ENCODE measurements at places on chromosomes 5 and 9.

- no peak for DNase-seq
Observed at GRCh38 chr5:113896789-113897188, 383.3 kb downstream of the YTHDC2 start.

DNA sequence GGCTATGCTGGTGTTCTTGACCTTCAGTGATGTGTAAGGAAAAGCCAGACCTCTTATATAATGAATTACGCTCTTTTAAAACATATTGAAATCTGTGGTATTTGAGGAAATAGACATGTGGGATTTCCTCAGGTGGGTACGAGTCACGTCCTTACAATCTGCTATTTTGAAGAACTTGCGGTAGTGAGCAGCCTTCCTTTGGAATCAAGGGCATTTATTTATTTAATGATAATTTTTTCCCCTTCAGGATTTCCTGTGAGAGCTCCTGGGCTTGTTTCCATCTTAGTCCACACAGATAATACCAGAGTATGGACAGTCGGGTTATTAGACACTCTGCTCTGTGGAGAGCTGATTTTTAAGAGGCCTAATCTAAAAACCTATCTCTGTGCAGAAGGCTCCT is 167.9 kb downstream of the ARHGEF28 start:
- no peak for DNase-seq

DNA sequence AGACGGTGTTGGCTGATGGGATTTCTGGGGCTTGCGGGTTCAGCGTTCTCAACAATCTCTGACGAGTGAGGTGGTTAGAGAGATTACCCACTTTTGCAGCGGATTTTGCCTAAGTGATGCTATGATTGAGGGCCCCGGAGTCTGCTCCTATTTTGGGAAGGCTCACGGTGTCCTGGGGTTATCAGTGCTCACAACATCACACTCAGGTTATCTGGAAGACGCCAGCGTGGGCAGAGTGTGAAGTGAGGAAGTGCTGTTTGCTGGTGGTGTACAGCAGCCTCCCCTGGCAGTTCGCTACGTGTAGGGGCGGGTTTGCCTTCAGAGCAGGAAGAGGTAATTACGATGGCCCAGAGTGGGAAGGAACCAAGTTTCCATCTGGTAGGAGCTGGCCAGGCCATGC is 341.2 kb upstream of the IRX2 start:
- no peak for DNase-seq

DNA sequence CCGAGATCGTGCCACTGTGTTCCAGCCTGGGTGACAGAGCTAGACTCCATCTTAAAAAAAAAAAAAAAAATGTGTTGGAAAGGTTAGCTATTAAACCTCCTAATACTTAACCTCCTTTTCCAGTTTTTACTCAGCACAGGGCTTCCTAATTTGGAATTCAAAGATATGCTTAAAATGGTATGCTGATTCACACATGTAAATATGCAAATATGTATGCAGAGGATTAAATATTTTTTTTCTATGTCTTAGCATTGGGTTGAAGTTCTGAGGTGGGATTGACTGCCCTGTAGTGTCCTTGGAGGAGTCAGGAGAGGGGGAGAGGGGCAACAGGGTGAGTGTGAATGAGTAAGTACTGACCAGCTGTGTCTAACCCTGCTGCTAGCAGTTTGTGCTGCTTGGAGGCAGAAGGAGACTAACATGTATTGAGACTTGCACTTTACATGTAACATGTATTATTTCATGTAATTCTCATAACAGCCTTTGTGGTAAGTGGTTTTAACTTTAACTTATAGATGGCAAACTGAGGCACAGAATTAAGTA is 63.2 kb downstream of the SLC44A1 start:
- DNase-seq: no peak

- peak; percentile 53 for DNase-seq
Observed at GRCh38 chr5:176658007-176658599, 10.8 kb downstream of the TSPAN17 start.

GRCh38 chr5:143645356-143645755 is 166.6 kb upstream of the HMHB1 start:
- no peak for DNase-seq

GRCh38 chr5:55851675-55851979 is 470 bp downstream of the IL31RA start:
- DNase-seq: no peak

GRCh38 chr5:116532762-116533525 is 41.7 kb downstream of the SEMA6A start:
- no peak for DNase-seq

- DNase-seq: no peak
Observed at GRCh38 chr5:29162297-29162696, 2031.2 kb upstream of the CDH6 start.

DNA sequence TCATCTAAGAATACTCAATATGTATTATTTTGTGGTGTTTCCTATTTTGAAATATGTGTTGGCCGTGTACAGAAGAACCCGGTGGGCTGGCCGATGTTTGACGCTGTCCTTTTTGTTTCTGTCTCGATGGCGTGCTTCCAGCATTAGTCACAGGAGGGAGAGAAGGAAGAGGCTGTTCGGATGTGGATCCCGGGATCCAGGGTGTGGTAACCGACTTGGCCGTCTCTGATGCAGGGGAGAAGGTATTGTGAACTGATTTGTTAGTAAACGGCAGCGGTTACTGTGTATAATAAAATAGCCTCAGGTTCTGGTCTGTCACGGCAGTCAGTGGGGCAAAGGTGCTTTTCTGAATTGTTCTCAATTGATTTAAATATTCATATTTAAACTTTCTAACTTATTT is 275.0 kb downstream of the ARHGEF28 start:
- DNase-seq: no peak

- DNase-seq: no peak
Observed at GRCh38 chr9:116928289-116928688, 241.2 kb downstream of the TRIM32 start.

GRCh38 chr9:33331377-33331891 is 41.1 kb downstream of the NFX1 start:
- no peak for DNase-seq

GRCh38 chr5:111755942-111756381 is 1.0 kb downstream of the NREP start:
- no peak for DNase-seq

DNA sequence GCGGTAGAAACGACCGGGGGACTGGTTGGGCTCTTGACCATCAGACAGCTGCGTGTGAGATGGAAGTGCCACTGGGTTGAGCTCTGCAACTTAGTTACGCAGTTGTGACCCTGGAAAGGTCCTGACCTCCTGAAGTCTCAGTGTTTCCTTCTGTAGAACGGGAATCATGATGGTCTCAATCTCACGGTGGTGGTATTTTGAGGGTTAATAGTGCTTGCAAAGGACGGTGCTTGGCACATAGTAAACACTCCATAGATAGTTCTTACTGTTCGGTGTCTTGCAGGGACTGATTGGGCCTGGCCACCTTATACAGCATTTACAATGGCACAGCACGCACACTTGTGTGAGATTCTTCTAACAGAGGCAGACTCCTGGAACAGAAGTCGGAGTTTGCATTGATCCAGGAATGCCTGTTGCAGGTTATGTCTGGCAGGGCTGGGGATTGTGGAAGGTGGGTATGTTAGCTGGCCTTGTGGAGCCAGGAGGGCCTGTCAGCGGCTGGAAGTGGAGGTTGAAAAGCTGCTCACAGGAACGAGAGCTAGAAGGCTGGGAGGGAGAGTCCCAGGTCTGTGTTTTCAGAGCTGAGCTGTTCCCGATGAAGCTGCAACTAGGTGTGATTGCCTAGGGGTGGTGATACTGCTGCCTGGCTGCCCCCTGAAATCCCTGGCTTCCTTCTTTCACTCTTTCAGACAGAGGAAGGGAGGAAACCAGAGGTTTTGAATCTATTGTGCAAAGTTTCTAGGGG is 962 bp upstream of the TXN start:
- DNase-seq: no peak

GRCh38 chr9:100011062-100011681 is 87.6 kb downstream of the ERP44 start:
- DNase-seq: peak; percentile 28

GRCh38 chr5:50745221-50745910 is 78.9 kb downstream of the PARP8 start:
- no peak for DNase-seq

- DNase-seq: no peak
Observed at GRCh38 chr9:30932226-30932625, 1452.2 kb upstream of the ACO1 start.

DNA sequence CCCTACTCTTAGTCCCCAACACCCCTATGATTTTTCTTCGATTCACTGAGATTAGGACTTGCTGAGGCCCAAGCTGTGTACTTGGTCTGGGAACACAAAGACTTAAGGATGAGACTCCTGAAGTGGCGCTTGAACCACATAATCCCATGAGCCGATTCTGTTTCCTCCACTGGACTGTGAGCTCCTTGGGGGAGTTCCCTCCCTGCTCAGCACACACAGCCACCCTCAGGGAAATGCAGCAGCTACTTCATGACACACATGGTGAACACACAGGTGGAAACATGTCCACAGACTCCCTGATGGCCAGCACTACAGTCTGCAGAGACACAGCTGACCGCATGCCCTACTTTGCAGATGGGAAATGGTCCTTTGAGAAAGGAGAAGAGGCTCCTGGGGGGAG is 101.1 kb downstream of the C5orf15 start:
- DNase-seq: no peak

GRCh38 chr9:80074439-80074838 is 502.7 kb downstream of the TLE4 start:
- no peak for DNase-seq

DNA sequence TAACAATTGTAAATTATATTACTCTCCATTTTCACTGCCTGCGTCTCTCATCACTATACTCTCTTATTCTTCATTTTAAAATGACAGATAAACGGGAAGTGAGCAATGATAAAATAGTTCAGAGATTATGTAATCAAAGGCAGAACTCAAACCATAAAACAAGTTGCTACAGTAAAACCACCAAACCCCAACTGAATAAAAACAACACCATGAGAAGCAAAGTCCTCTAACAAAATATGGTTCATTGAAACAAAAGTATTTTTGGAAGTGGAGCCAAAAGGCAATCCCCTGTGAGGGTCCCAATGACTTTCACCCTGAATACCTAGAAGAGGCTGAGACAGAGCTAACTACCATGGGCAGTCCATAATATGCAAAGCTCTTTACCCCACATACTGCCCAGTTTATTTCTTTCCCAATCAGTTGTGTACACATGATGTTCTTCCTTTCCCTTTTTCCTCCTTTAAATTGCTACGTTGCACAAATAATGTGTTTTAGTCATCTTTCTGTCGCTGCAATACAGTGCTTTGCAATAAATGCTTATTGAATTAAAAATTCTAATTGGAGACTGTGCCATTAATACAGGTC is 64.0 kb upstream of the PTGER4 start:
- peak; percentile 14 for DNase-seq

DNA sequence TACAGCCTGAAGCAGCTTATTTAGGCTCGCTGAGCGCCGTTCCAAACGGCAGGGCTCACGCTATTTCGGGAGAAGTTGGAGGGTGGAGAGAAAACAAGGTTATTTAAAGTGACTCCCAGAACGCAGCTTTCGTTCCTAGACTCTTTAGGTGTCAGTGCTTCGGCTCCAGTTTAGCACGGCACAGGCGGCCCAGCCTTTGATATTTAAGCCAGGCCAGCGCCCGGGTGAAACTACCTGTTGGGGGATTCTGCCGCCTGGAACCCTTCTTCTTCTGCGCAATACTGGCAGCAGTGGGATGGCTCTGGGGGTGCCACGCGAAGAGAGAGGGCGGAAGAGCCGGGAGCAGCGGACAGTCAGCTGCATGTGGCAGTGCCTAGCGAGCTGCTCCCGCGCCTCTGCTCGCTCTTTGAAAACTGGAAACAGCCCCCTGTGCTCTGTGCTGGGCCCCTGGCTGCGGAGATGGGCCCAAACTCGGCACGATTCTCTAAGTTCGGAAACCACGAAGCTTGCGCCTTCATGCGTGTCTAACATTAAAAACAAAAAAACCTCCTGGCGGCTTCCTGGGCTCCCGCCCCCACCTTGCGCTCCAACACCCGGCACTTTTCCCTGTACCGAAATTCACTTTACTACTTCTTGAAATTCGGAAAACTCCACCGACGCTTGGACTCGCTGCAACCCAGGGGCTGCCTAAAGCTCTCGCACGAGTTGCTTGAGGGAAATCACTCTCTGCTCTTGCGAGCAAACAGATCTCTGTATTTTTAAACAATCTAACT is 34.6 kb upstream of the NFIB start:
- no peak for DNase-seq

DNA sequence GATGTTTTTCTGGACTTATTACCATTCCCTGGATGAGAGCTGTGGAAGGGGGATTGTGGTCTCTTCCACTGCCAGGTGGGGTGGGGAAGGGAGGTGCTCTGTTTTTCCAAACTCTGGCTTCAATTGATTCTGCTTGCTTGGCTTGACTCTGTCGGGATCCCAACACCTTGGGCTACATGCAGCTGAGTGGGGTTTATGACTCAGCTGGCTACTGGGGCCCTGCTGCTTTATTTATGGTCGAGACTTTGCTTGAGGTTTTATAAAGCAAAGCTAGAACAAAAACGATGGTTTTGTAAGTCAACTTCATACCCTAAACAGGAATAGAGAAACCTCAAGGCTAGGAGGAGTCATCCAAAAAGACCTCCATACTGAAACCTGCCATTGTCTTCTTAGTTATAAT is 76.3 kb downstream of the AOPEP start:
- DNase-seq: no peak

GRCh38 chr9:101536938-101537337 is 3.3 kb downstream of the RNF20 start:
- DNase-seq: no peak

- no peak for DNase-seq
Observed at GRCh38 chr5:135251093-135251492, 147.9 kb downstream of the MACROH2A1 start.

GRCh38 chr5:146111409-146111808 is 6.0 kb upstream of the PLAC8L1 start:
- DNase-seq: no peak

DNA sequence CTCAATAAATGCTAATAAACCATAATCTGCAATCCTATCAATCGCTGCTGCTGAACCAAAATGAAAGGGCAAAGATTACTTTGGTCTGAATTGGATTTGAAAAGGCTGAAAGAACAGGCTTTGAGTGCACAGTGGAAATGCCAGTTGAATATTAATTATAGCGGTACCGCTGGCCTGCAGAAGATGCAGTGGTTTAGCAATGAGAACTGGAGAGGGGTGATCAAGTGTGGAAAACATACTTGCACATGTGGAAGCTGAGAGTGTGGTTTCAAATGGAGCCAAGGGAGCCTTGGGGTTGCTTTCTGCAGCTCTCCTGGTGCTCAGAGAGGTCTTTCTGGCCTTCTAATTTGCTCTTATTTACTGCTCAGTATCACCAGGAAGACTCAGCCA is 133.9 kb downstream of the PTTG1 start:
- DNase-seq: no peak

- DNase-seq: no peak
Observed at GRCh38 chr9:120259100-120259499, 320.9 kb downstream of the CDK5RAP2 start.

GRCh38 chr5:31244921-31245320 is 51.4 kb downstream of the CDH6 start:
- DNase-seq: no peak

GRCh38 chr9:137379761-137380161 is 43.2 kb downstream of the EXD3 start:
- no peak for DNase-seq

DNA sequence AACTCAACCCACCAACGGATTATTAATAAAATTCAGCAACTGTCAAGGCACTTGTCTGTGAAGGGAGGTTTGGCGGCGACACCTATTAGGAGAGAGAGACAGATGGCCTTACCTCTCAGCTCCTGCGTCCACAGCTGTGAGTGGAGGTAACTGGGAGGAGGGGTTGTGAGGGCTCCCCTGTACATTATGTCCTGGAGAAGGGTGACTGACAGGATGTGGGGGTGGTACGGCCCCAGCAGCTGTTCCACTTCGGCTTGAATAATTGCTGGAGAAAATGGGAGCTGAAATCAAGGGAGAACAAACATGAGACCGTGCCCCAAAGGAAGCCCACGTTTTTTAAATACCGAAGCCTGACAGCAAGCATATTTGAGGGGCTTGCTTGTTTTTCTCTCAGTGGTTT is 353.5 kb upstream of the RFX3 start:
- DNase-seq: no peak

Data from central memory CD4-positive, alpha-beta T cell (primary cell).